Inflammatory macrophage treated with lipopolysaccharide for 4 hours (primary cell): ENCODE measurements at places on chromosomes 3 and 15.

DNA sequence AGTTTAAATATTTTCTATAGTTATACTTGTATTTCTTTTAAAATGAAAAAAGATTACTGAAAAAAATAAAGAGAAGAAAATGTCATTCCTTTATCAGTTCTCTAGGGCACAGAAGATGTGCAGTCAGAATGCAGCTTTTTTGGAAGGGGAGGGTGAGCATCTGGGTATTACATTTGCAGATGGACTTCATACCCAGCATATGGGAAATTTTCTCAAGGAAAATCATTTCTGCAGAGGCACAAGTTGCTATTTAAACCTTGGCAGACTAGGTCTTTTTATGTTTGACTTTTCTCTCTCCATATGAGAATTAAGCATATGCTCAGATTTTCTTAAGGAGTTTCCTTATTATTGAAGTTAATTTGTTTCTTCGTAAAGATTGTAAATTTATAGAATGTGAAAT lies 39.5 kb upstream of the ZNF385D start:
- no peak for DNase-seq

DNA sequence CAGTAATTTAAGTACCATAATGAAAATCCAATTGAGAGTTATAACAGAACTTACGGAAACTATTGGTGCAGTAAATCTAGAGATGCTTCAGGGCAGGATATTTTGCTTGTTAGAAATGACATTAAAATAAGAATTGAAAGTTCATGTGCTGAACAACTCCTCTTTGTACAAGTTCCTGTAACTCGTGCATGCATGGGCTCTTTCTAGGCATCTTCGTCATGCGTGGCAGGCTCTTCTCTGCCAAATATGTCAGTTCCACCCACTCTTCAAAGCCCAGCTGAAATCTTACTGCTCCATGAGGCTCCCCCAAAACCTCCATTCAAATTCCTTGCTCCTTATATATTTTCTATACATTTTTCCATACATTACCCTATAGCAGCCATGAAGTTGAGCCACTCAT lies 48.7 kb downstream of the FBN1 start:
- no peak for DNase-seq

- DNase-seq, result no peak
Observed at GRCh38 chr3:130537673-130538304, 20.8 kb downstream of the COL6A6 start.

- DNase-seq, result no peak
Observed at GRCh38 chr3:52633786-52634185, 51.9 kb downstream of the PBRM1 start.

- no peak for DNase-seq
Observed at GRCh38 chr3:108818404-108818803, 4.2 kb upstream of the TRAT1 start.

DNA sequence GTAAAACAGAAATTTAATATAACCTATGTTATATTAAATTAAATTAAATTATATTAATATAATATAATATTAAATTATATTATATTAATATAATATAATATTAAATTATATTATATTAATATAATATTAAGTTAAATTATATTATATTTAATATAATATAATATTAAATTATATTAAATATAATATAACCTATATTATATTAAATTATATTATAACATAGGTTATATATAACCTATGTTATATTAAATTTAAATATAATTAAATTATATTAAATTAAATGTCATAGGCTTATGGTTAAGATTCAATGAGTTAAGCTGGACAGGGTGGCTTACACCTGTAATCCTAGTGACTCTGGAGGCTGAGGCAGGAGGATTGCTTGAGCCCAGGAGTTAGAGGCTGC lies 40.6 kb upstream of the CNOT10 start:
- DNase-seq, result no peak

DNA sequence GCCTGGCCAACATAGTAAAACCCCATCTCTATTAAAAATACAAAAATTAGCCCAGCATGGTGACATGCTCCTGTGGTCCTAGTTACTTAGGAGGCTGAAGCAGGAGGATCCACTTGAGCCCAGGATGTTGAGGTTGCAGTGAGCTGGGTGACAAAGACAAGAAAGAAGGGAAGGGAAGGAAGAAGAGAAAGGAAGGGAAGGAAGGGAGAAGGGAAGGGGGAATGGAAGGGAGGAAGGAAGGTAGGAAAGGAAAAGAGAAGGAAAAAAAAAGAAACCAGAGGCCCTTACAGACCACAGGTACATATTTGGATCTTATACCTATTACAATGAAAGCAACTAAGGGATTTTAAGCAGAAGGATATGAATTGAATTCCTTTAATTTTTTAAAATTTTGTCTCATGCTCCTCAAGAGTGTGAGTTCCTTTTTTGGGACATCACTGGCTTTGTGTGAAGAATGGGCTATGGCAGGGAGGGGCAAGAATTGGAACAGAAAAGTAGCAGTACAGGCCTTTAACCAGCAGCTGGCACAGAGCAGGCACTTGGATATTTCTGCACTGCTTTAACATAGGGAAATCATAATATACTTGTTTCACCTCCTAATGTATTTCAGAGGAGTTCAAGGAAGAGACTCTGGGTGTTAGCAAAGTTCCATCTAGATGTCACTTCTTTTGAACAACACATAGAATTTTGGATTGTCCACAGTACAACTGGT lies 7.9 kb downstream of the RAB27A start:
- no peak for DNase-seq

- peak; percentile 84 for DNase-seq
Observed at GRCh38 chr3:124260206-124260915, 268.4 kb upstream of the ROPN1 start.

DNA sequence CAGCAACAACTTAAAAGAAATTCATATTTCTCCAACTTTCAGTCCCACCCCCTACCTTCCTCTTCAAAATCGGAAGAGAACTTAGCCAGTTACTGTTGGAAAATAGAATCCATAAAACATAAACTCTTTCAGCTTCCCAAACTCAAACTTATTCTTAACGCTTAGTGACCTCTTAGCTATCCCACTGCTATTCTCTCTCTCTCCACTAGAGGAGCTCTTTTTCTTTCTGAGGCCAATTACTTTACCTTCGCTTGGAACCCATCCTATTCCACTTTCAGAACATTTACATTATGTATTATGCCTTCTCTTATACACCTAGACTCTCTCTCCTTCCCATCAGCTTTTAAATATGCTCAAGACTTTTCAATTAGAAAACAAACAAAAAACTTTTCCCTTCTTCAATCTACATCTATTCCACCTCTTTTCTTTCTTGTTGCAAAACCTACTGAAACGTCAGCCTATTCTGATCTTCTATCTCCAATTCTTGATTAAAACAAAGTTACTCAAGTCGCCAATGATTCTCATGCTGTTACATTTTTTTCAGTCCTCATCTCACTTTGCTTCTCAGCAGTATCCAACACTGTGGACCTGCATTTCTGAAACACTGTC lies 13.4 kb upstream of the GHSR start:
- DNase-seq, result peak; percentile 43

- no peak for DNase-seq
Observed at GRCh38 chr3:119149484-119149883, 3.5 kb downstream of the TEX55 start.

DNA sequence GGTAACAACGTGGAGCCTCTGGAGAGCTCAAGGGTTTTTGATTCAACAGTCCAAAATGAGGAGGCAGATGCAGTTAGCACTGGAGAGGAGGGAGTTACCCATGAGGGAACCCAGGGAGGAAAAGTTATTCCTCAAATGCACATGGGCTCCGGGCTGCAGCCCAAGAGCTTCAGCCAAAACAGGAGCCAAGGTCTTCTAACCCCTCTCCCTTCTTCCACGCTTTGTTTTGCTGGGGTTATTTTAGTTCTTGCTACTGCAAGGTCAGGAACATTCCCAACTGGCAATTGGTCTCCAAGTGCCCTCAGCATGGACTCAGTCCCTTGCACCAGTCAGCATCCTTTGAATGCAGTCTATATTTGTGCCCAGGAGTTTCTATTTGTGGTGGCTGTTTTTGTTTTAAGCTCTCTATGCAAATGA lies 90.0 kb downstream of the TGFBR2 start:
- no peak for DNase-seq
